ENCODE measurements at places on chromosomes 6 and 20. TPM values are rescaled to one million over a fixed set of nuclear protein-coding genes. Genes with fewer than 3 reads are reported as not detected.

DNA sequence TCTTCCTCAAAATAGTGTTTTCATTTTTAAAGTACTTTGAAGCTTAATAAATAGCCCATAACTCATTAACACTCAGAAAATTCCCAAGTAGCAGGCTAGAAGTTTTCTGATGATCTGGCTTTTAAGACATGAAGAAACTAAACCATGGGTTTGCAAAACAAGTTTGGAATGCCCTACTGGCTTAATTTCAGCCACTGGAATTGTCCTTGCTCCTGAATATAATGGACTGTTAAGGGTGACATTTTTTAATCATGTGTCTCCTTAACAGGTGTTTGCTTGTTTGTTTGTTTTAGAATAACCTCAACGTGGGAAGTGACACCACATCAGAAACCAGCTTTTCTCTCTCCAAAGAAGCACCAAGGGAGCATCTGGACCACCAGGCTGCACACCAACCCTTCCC lies 49.1 kb downstream of the ISM1 start:
- H3K27ac ChIP-seq = no peak overlapping the region
- peaks cover 34% of the 10 kb centered on the region for H3K36me3 ChIP-seq
- no peaks in the 10 kb centered on the region for H3K27me3 ChIP-seq
- ATAC-seq = no peak

DNA sequence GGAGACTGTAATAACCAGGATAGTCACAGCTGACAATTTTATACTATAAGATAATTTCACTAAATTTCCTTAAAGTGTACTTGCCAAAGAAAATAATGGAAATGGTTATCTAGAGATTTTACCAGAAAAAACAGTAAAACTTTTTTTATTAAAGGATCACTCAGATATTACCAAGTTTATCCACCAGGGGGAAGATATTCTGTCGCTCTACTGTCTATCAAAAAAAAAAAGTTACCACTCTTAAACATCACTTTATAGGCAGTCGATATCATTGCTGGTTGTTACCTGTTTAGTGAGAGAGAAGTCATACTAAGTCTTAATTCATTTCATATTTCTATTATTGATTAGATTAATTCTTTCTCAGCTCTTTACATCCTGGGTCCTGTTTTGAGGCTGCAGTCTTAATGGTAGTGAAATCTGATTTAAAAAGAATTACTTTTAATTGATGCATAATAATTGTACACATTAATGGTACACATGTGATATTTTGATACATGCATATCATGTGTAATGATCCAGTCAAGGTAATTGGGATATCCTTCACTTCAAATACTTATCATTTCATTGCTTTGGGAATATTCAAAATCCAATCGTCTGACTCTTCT lies 18.9 kb downstream of the L3MBTL3 start:
- peaks cover 5% of the 10 kb centered on the region for H3K36me3 ChIP-seq
- no peak overlapping the region for H3K27ac ChIP-seq
- H3K27me3 ChIP-seq = no peaks in the 10 kb centered on the region
- no peak for ATAC-seq

GRCh38 chr20:50788045-50788991 lies 6.5 kb upstream of the BCAS4 start:
- no peaks in the 10 kb centered on the region for H3K4me1 ChIP-seq
- H3K36me3 ChIP-seq = no peaks in the 10 kb centered on the region
- H3K27me3 ChIP-seq = no peaks in the 10 kb centered on the region
- H3K27ac ChIP-seq = no peak overlapping the region

- H3K36me3 ChIP-seq = no peaks in the 10 kb centered on the region
- H3K27ac ChIP-seq = no peak overlapping the region
- H3K4me3 ChIP-seq = no peak overlapping the region
- H3K4me1 ChIP-seq = no peaks in the 10 kb centered on the region
- H3K27me3 ChIP-seq = no peaks in the 10 kb centered on the region
- no peak for ATAC-seq
Observed at GRCh38 chr6:129590408-129591022, 119.5 kb downstream of the ARHGAP18 start.

GRCh38 chr6:10310330-10310653 lies 104.6 kb downstream of the TFAP2A start:
- H3K4me3 ChIP-seq = no peak overlapping the region
- no peaks in the 10 kb centered on the region for H3K36me3 ChIP-seq
- no peaks in the 10 kb centered on the region for H3K4me1 ChIP-seq
- H3K27ac ChIP-seq = no peak overlapping the region
- H3K27me3 ChIP-seq = no peaks in the 10 kb centered on the region
- ATAC-seq = no peak

- no peaks in the 10 kb centered on the region for H3K27me3 ChIP-seq
- no peak overlapping the region for H3K4me3 ChIP-seq
- H3K36me3 ChIP-seq = no peaks in the 10 kb centered on the region
- peaks cover 4% of the 10 kb centered on the region for H3K4me1 ChIP-seq
Observed at GRCh38 chr20:10357974-10358373, 76.0 kb downstream of the MKKS start.

GRCh38 chr20:58463256-58463655 lies 51.9 kb downstream of the APCDD1L start:
- H3K27me3 ChIP-seq = no peaks in the 10 kb centered on the region
- no peak overlapping the region for H3K27ac ChIP-seq
- no peaks in the 10 kb centered on the region for H3K4me1 ChIP-seq
- no peak overlapping the region for H3K4me3 ChIP-seq

DNA sequence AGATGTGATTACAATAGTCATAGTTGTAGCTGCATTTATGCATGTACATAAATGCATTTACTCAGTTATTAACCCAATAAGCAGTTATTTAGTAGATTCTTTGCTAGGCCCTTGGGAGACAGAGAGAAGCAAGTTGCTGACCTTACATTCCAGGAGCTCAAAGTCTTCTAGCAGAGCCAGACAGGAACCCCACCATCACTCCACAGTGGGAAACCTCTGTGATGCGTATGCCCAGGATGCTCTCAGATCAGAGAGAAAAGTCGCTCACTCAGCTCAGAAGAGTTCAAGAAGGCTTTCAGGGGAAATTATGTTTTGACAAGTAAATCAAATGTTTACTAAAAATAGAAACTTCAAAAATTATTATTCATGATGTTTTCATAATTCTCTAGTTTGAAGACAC lies 146.3 kb upstream of the EXOC2 start:
- H3K27me3 ChIP-seq = peaks cover 25% of the 10 kb centered on the region
- no peaks in the 10 kb centered on the region for H3K4me1 ChIP-seq
- ATAC-seq = no peak
- no peak overlapping the region for H3K4me3 ChIP-seq

- no peak for ATAC-seq
- H3K27ac ChIP-seq = no peak overlapping the region
- H3K4me1 ChIP-seq = no peaks in the 10 kb centered on the region
- H3K36me3 ChIP-seq = no peaks in the 10 kb centered on the region
Observed at GRCh38 chr20:20137851-20138250, 85.5 kb downstream of the CFAP61 start.

- H3K27ac ChIP-seq = peak overlapping the region; percentile 4
- H3K27me3 ChIP-seq = no peaks in the 10 kb centered on the region
- peaks cover 78% of the 10 kb centered on the region for H3K36me3 ChIP-seq
- ATAC-seq = peak; percentile 82
- H3K4me3 ChIP-seq = peak overlapping the region; percentile 34
Observed at GRCh38 chr20:34377072-34377847, 14.2 kb downstream of the ITCH start.

- peaks cover 22% of the 10 kb centered on the region for H3K27me3 ChIP-seq
- no peak for ATAC-seq
- H3K36me3 ChIP-seq = no peaks in the 10 kb centered on the region
Observed at GRCh38 chr6:70140496-70140895, 162.4 kb downstream of the COL9A1 start.

GRCh38 chr6:19665613-19665909 lies 171.6 kb upstream of the ID4 start:
- H3K4me1 ChIP-seq = no peaks in the 10 kb centered on the region
- H3K4me3 ChIP-seq = no peak overlapping the region
- H3K27me3 ChIP-seq = peaks cover 3% of the 10 kb centered on the region
- no peaks in the 10 kb centered on the region for H3K36me3 ChIP-seq
- no peak overlapping the region for H3K27ac ChIP-seq
- ATAC-seq = no peak

- no peaks in the 10 kb centered on the region for H3K27me3 ChIP-seq
- H3K4me3 ChIP-seq = no peak overlapping the region
- peaks cover 62% of the 10 kb centered on the region for H3K36me3 ChIP-seq
- H3K4me1 ChIP-seq = peaks cover 4% of the 10 kb centered on the region
Observed at GRCh38 chr6:135475292-135475886, 22.2 kb downstream of the AHI1 start.

- no peak for ATAC-seq
- H3K27me3 ChIP-seq = no peaks in the 10 kb centered on the region
- no peak overlapping the region for H3K4me3 ChIP-seq
Observed at GRCh38 chr20:41475503-41475902, 108.9 kb upstream of the EMILIN3 start.

- H3K27ac ChIP-seq = peak overlapping the region; percentile 74
- H3K4me1 ChIP-seq = peaks cover 10% of the 10 kb centered on the region
- H3K27me3 ChIP-seq = no peaks in the 10 kb centered on the region
- H3K36me3 ChIP-seq = peaks cover 31% of the 10 kb centered on the region
- H3K4me3 ChIP-seq = no peak overlapping the region
- peak; percentile 43 for ATAC-seq
Observed at GRCh38 chr6:42819803-42820511, 38.1 kb downstream of the BICRAL start.

- ATAC-seq = no peak
- H3K36me3 ChIP-seq = no peaks in the 10 kb centered on the region
- H3K4me1 ChIP-seq = no peaks in the 10 kb centered on the region
- H3K27me3 ChIP-seq = peaks cover 14% of the 10 kb centered on the region
Observed at GRCh38 chr20:24880356-24880755, 68.7 kb upstream of the CST7 start.

- no peaks in the 10 kb centered on the region for H3K27me3 ChIP-seq
- H3K36me3 ChIP-seq = no peaks in the 10 kb centered on the region
- ATAC-seq = no peak
- H3K27ac ChIP-seq = no peak overlapping the region
Observed at GRCh38 chr20:63352811-63353221, 8.3 kb downstream of the CHRNA4 start.

DNA sequence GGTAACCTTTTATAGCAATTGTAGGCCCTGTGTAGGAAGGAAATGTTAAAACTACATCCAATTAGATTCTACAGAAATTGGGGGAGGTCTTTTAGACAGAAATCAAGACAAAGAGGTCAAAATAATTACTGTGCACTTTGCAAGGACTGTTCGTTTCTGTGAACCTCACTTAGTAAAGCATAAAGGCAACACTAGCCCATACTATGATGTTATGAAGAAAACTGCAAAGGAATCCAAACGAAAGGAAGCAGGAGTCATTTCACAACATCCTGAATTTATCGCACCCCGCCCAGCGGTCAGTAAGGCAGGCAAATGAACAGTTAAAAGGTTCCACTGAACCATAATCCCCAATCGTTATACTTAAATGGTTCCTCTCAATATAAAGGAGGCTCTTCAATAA lies 429.5 kb upstream of the ARID1B start:
- no peaks in the 10 kb centered on the region for H3K4me1 ChIP-seq
- no peak overlapping the region for H3K4me3 ChIP-seq
- H3K27ac ChIP-seq = no peak overlapping the region
- ATAC-seq = no peak

DNA sequence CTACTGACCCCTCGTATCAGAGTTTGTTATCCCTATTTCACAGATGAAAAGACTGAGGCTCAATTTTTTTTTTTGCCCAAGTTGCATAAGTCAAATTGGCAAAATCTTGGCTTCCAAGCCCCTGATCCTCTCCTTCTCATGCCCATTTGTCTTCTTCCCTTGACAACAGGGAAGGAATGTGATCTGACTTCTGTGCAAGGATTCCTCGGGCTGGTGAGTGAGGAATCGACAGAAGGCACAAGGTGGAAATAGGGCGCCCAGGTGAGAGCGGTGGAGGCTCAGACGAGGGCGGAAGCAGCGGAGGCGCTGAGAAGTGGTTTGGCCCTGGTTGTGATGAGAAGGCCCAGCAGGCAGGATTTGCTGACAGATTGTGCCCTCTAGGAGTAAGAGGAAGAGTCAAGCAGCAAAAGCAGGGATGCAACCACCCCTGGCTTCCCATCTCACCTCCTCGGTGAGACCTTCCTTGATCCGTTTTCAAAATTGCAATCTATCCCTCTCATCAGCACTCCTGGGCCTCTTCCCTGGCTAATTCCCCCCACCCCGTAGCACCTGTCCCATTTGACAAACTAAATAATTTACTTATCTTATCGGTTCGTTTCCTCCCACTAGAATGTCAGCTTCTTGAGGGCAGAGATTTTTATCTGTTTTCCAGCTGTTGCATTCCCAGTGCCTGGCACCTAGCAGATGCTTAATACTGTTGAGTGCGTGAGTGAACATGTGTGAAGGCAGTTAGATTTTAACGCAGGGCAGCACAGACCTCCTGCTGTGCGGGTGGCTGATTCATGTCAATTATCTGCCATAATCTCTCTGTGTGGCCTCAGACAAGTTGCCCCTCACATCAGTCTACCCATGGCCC lies 3.7 kb upstream of the SIRPA start:
- no peak for ATAC-seq
- H3K27me3 ChIP-seq = peaks cover 52% of the 10 kb centered on the region
- H3K4me1 ChIP-seq = no peaks in the 10 kb centered on the region
- H3K36me3 ChIP-seq = no peaks in the 10 kb centered on the region

- no peak overlapping the region for H3K4me3 ChIP-seq
- H3K27ac ChIP-seq = no peak overlapping the region
Observed at GRCh38 chr6:38503032-38503773, 136.5 kb downstream of the BTBD9 start.

The TAAR6 gene
- not detected for total RNA-seq

The ATP9A gene
- 1.7 TPM for total RNA-seq

The HSPA1A gene
- 124 TPM for total RNA-seq

The BPIFA1 gene
- total RNA-seq = not detected

The MOXD1 gene
- not detected for total RNA-seq

The NKX2-4 gene
- total RNA-seq = not detected

The SPTLC3 gene
- total RNA-seq = not detected

The CRISP1 gene
- not detected for total RNA-seq

The PHACTR3 gene
- total RNA-seq = not detected

Measured in activated T-helper 17 cell treated with anti-CD3 and anti-CD28 coated beads, Interleukin-2, amount 50 U/mL, for 72 hours (primary cell).